GDM1 (cell line): ENCODE measurements at places on chromosomes 1 and 21.
A peak's percentile ranks its signal among the peaks of the same experiment; 100 is the strongest.

- DNase-seq: no peak
These were observed 11.9 kb downstream of the TSPAN2 start for GRCh38 chr1:115077286-115077983.

GRCh38 chr1:90817399-90817798, 100.3 kb upstream of the BARHL2 start:
- no peak for DNase-seq

- DNase-seq: no peak
These were observed 19.5 kb downstream of the GART start for GRCh38 chr21:33522297-33522952.

GRCh38 chr1:158328426-158328825, 2.9 kb downstream of the CD1B start:
- no peak for DNase-seq

GRCh38 chr1:87104945-87105344, 190.5 kb downstream of the HS2ST1 start:
- DNase-seq: no peak

DNA sequence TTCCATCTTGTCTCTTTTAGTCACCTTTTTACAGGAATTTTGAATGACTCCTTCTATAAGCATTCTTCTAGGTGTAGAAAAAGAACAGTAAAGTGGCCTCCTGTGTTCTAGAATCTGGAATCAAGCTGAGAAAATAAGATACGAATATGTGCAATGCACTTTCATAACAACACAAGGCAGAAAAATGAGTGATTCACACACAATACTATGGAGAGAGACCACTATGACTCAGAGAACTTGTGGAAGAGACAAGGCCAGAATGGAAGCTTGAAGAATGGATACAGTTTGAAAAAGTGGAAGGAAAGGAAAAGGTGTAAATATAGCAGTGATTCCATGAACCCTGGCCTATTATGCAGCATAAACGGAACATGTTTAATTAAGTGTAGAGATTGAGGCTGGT, 57.1 kb upstream of the SAMSN1 start:
- DNase-seq: no peak

DNA sequence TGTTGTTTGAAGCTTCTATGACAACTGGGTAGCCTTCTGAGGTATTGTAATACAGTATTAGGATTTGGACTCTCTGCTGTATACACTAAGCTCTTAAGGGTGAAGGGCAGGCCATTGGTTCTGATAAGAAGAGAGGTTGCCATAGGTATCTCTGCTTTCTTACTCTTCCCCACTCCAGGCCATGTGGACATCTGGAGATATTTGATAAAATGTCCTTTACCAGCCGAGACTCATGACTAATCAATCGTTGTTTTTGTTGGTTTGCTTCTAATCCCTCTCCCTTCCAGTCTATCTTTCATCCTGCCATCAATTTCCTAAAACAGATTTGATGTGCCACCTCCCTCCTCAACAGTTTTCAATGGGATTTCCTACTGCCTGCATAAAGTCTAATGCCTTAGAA, 64.6 kb upstream of the WDR26 start:
- DNase-seq: no peak

DNA sequence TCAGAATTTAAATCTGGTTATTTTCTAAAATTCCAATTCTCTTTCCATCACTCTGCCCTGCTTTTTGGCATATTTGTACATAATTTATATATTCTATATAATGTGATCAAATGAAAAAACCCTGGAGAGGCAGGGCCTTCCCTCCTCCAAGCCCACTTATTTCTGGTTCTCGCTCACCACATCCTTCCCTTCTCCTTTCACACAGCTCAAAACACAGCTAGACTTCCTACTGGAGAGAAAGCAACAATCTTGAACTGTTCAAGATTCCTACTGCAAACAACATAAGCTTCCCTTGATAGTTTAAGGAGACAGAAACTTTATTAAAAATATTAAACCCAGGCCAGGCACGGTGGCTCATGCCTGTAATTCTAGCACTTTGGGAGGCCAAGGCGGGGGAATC, 7.6 kb upstream of the AIM2 start:
- peak; percentile 39 for DNase-seq

- DNase-seq: no peak
These were observed 4.8 kb downstream of the NTNG1 start for GRCh38 chr1:107145637-107146036.

- DNase-seq: no peak
These were observed 411.7 kb downstream of the BRINP3 start for GRCh38 chr1:190066011-190066410.

- DNase-seq: no peak
These were observed 2.2 kb upstream of the CDK18 start for GRCh38 chr1:205502111-205502810.

- DNase-seq: no peak
These were observed 48.2 kb upstream of the EPB41 start for GRCh38 chr1:28865997-28866650.

GRCh38 chr21:36799869-36800268, 101.0 kb downstream of the SIM2 start:
- no peak for DNase-seq

- DNase-seq: no peak
These were observed 3.2 kb downstream of the PLEKHO1 start for GRCh38 chr1:150152772-150153456.

GRCh38 chr1:162726555-162726954, 63.9 kb upstream of the HSD17B7 start:
- no peak for DNase-seq

- DNase-seq: no peak
These were observed 61.2 kb upstream of the ABCG1 start for GRCh38 chr21:42157606-42158310.

DNA sequence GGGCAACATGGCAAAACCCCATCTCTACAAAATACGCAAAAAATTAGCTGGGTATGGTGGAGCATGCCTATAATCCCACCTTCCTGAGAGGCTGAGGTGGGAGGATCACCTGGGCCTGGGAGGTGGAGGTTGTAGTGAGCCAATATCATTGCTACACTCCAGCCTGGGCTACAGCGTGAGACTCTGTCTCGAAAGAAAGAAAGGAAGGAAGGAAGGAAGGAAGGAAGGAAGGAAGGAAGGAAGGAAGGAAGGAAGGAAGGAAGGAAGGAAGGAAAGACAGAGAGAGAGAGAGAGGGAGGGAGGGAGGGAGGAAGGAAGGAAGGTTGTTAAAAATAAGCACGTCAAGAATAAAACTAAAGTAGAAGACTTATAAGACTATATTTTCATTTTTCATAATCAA, 17.0 kb upstream of the ATP1A1 start:
- no peak for DNase-seq

DNA sequence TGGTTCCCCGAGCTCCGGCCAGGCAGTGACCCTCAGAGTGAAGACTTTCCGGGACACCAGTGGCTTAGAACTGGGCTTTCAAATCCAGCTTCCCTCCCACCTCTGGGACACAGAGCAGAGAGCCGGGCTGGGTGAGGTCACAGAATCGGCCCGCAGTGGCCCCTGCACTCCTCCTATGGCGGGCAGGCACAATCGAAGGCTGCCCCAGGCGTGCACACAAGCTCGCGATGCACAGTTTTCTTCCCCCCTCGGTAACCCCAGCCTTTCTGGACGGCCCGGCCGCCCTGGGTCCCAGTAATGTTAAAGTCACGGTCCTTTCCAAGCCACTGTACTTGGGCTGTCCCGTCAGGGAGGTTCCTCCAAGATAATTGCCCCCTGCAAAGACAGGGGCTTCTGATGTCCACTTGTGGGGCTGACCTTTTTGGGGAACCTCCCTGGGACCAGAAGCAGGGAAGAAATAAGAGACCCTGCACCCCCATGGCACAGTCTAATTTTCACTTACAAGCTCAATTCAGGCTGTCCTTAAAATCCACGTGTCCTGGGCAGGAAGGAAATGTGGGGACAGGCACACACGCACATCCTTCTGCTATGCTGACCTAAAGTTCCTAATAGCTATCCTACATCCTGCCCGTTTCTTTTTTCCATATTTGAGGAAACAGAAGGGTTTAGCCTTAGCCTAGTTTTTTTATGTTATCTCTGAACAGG, 13.7 kb downstream of the TFF3 start:
- peak; percentile 19 for DNase-seq

DNA sequence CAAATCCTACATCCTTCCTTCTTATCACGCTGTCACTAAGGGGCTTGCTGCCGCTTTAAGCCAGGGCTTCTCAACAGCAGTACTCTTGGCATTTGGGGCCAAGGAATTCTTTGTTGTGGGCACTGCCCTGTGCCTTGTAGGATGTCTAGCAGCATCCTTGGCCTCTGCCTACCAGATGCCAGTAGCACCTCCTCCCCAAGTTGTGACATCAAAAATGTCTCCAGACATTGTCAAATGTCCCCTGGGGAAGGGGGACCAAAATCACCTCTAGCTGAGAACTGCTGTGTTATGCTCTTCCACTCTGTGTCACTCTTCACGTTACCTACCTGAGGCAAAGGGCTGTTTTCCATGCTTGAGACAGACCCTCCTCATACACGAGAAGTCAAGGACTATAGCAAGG, 400.3 kb upstream of the POU3F1 start:
- DNase-seq: no peak

DNA sequence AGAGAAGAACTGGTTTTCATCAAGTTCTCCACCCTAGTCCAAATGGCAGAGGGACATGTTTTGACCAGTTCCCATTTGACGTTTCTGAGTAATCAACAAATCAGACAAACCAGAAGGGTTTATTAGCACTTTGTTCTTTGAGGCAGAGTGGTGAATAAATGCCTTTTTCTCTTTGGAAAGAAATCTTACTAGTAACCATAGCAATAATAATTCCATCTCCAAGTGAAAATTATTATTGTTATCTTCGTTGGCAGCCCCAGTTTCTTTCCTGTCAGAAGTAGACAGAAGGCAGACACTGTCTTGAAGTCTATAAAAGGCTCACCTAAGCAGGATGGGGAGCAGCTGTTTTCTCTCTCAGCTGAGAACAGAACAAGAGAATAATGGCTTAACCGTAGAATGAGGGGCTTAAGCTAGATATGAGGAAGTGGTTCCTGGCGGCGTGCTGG, 391.6 kb downstream of the PBX1 start:
- DNase-seq: no peak

DNA sequence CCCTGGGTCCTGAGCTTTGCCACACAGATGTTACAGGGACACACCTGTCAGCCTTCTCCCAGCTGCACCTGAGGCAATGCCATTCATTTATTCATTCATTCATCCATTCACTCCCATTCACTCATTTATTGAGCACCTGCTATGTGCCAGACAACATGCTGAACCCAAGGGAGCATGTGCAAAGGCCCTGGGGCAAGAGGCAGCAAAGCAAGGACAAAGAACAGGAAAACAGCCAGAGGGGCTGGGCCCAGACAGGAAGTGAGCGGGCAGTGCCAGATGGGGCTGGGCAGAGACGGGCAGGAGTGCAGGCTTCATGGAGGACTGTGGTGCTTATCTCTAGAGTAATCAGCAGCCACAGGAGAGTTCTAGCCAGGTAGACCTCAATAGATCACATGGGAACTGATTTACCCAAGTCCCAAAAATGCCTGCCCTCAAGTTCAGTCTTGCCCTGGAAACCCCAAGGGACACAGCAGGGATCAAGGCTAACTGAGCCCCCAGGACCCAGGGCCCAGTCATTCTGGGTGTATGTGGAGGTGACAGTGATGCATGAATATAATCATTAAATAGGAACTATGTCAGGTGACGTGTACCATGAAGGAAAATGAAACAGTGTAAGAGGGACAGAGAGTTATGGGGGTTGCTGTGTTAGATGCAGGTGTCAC, 530.3 kb downstream of the MATN1 start:
- DNase-seq: no peak

DNA sequence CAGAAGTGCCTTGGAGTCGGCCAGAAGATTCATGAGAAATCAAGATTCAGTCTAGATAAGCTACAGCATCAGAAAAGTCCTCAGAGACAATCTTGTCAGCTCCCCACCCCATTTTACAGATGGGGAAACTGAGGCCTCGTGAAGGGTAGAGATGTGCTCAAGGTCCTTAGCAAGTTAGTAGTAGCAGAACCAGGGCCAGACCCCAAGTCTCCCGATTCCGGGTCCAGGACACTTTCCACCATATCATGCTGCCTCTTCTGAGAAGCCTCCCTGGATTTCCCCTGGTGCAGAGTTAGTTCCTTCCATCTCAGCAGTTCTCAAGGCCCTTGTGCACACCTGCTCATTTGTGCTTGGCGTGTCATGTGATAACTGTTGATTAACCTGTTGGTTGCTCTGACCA, 91.5 kb upstream of the ACTL8 start:
- no peak for DNase-seq

GRCh38 chr1:163820766-163821165, 499.0 kb downstream of the NUF2 start:
- DNase-seq: no peak

GRCh38 chr1:159879977-159880376, 17.5 kb upstream of the VSIG8 start:
- DNase-seq: no peak

- DNase-seq: no peak
These were observed 82.9 kb upstream of the ARTN start for GRCh38 chr1:43850591-43851233.

DNA sequence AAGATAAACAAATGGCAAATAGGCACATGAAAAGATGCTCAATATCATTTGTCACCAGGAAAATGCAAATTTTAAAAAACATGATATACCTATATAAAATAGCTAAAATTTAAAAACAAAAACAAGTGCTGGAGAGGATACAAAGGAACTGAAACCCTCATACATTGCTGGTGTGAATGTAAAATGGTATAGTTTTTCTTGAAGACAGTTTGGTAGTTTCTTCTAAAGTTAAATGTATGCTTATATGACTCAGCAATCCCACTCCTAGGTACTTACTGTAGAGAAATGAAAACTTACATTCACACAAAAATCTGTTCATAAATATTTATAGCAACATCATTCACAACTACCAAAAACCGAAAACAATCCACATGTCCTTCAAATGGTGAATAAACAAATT, 11.2 kb downstream of the TAF12 start:
- no peak for DNase-seq

- DNase-seq: no peak
These were observed 16.6 kb upstream of the S1PR1 start for GRCh38 chr1:101219924-101220870.

- no peak for DNase-seq
These were observed 929 bp upstream of the FOXJ3 start for GRCh38 chr1:42335809-42336518.

DNA sequence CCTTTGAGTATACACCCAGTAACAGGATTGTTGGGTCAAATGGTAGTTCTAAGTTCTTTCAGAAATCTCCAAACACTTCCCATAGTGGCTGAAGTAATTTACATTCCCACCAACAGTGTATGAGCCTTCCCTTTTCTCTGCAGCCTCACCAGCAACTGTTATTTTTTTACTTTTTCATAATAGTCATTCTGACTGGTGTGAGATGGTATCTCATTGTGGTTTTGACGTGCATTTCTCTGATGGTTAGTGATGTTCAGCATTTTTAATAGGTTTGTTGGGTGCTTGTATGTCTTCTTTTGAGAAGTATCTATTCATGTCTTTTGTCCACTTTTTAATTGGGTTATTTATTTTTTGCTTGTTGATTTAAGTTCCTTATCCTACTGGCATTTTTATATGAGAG, 26.4 kb upstream of the LAMC1 start:
- DNase-seq: no peak

GRCh38 chr1:7929637-7930036, 11.0 kb downstream of the TNFRSF9 start:
- DNase-seq: no peak
